ENCODE measurements at places on chromosomes 2 and 18.

DNA sequence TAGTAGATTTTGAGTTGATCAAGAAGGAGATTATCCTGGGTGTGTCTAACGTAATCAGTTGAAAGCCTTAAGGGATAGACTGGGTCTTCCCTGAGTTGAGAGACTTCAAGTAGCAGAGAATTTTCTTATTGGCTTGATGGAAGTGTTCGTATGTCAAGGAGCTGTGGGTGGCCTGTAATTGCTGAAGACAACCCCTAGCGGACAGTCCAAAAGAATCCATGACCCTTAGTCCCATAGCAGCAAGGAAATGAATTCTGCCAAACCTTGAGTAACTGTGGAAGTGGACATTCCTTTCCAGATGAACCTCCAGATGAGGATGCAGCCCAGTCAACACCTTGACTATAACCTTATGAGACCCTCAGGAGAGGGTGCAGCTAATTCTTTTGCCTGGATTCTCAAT is 786.3 kb downstream of the SOCS6 start:
- DNase-seq: no peak

DNA sequence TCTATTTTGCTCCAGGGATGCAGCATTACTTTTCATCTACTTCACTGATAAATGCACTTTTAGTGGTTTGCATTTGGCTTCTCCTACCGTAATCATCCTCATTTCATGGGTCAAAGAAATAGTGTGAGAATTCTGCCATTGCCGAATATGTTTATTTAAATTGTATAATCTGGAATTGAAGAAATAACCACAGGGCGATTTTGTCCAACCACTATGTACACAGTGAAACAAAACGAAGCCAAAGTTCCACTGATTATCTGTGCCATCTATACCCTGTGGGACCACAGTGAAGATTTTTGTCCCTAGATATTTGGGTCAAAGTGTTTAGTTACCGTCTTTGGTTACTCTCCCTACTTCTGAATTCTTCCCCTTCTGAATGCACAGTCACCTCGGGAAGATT is 888.6 kb upstream of the NRXN1 start:
- no peak for DNase-seq

GRCh38 chr18:56233595-56233994 is 404.8 kb downstream of the TXNL1 start:
- DNase-seq: no peak

DNA sequence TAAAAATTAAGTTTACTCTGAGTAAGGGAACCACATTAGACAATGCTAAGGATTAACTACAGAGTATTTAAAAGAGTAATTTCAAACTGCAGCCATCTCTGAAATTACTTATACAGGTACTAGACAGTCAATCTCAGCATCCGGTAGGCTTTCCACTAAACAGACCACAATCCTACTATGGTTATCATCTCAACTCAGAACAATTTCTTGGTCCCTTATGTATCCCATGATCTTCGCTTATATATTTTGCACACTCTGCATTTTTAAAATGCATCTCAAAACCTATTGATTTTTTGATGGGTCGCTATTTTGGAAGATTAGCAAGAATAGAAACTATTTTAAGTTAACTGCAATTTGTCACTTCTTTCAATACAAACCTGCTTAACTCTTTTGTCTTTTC is 1.4 kb downstream of the PPP4R1 start:
- no peak for DNase-seq

- no peak for DNase-seq
Observed at GRCh38 chr18:27778441-27778840, 398.5 kb downstream of the CDH2 start.

DNA sequence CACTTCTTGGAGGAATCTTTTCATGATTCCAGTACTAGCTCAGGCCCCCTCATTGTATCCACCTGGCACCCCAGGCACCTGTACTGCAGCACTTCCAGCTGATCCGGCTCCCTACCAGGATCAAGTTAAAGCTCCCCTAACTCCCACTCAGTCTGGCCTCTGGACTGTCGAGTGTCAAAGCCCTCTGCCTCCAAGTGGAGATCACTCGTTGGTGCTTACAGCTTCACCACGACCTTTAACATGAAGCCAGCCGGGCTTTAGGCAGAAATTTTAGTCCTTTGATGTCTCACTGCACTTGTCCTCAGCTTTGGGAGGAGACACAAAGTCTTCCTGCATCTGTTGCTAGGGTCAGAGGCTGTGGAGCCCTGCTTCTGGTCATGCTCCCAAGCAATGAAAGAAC is 197.7 kb downstream of the ALPK2 start:
- DNase-seq: no peak

DNA sequence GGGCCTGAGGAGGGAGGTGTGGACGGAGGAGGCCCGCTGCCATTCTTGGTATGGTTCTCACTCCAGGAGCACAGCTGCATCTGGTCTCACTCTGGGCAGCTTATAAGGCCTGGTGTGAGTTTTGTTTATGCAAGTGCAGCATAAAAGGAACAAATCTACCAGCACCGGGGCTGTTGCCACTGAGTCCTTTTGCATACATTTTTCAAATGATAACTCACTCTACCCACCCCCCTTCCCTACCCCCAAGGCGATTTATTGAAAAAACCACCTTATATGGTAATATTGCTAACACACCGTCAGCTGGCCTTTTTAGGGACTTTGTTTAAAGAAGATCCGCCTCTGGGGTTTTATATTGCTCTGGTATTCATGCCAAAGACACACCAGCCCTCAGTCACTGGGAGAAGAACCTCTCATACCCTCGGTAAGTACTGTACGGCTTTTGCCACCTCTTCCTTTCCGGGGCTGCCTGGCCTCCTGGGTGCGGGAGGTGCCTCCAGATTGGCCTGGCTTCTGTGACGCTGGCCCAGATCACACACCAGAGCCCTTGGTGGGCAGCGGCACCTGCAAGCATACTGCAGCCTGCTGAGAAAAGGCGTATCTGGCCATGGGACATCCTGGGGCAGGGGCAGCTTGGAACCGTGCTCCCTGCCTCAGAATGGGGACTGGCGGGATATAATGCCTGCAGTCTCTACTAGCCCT is at the start of gene ACTG2:
Gene ACTG2 (plus strand): TSS at position 378 of the 699 bp plus-strand sequence. CDS start 8,304 bp downstream, outside the sequence.
- no peak for DNase-seq

DNA sequence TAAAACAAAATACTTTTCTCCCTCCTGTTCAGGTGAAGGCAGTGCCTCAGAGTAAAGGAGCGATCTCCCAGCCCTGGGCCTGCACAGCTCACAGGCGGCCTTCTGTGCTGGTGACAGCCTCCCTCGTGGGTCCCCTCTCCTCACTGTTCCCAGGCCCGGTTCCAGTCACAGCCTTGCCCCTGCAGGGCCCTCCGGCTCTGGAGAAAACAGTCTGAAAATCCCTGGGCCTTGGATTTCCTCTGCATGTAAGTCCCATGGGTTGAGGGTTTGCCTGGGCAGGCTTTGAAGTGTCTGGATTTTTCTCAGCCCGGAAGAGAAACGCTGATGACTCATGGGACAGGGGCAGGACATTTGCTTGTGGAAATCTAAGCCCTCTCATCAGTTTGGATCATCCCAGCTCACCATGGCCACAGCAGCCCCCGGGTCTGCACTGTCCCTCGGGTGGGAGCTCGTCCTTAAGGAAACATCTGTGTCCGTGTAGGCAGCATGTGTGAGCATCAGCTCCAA is 186.1 kb upstream of the RAB12 start:
- DNase-seq: no peak

All from AML-193 (cell line).